AG09309 (cell line): ENCODE measurements at places on chromosomes 2 and 18.
A peak's percentile ranks its signal among the peaks of the same experiment; 100 is the strongest.

DNA sequence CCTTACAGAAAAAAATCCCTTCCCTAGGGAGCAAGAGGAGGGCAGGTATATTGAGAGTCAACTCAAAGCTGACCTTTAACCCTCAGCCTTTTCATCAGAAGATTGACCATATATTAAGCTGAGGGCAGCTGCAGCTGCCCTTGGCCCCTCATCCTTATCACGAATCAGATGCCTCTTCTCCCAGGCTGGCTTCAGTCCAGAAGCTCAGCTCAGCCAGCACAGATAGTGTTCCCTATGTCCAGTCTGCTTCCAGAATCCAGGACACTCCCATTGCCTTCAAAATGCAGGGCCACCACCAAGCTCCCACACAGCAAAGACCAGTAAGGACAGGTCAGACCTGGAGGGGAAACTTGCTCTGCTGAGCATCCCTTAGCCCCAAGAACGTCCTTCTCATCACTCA is 146.1 kb downstream of the BCL11A start:
- no peak for DNase-seq

GRCh38 chr18:79983793-79984192 is 4.6 kb downstream of the TXNL4A start:
- no peak for DNase-seq

DNA sequence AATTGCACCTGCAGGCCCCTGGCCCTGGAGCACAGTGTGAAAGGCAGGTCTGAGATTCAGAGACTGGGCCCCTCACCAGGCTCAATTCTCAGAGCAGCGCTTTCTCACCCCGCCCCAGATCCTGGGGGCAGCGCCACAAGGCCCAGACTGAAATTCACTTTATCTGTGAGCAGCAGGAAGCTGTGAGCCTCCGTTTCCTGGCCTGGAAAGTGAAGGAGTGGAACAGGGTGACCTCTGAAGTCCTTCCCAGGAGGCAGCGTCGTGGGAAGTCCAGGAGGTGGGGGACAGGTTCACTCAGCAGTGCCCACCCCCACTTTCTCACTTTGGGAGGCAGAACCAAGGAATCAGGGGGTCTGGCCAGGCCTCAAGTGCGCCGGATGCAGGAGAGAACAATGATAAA is 235.4 kb downstream of the NDUFA10 start:
- no peak for DNase-seq

DNA sequence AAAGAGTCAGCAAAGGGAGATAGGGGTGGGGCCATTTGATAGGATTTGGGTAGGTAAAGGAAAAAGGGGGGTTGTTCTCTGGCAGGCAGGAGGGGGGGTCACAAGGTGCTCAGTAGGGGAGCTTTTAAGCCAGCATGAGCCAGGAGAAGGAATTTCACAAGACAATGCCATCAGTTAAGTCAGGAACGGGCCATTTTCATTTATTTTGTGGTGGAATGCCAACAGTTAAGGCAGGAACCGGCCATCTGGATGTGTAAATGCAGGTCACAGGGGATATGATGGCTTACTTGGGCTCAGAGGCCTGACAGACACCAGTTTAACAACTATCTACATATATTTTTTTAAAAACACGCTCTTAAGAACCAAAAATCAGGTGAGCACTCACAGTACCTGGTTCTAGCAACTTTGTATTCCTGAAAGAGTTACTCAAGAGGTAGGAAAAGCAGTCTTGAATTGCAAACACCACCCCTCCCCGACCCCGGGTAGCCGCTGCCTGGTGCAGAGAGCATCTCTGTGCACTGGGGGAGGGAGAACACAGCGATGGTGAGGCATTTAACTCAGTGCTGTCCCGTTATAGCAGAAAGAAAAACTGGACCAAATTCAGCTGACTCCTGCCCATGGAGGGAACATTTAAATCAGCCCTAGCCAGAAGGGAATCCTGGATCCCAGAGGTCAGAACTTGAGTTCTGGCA is 414.5 kb upstream of the KLHL29 start:
- DNase-seq, result no peak

GRCh38 chr2:24359129-24360049 is 947 bp downstream of the ITSN2 start:
- no peak for DNase-seq

DNA sequence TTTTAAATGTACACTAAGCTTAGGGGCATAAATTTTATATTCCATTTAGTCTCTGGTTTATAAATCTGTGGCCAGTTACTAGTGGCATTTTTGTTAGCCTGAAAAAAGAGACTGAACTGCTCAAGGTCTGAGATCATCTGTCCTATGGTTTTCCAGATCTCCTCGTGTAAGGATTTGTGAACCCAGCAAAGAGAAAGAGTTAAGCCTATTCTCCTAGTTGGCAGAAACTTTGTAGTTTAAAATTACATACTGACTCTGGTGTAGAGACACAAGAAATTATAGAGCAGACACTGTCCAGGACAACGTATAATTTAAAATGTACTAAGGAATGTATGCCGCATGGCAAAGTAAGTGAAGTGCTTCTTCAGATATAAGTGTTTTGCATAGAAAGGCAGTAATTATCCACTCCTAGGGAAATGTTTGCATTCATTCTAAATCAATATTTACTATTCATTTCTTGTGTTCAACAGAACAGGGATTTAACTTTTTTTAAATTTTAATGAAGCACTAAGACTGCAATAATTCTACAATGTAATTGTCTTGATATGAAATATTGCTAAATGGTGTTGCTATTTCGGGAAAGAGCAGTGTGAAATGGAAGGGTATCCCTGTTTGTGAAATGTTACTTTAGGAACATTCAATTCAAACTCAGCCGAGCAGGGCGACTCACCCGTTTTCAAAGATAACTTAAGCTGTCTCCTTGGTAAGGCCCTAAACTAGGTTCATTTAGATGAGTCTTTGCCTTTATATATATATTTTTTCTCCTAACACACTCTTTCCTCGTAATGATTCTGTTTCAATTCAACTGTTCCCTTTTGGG is 508.4 kb upstream of the ZEB2 start:
- no peak for DNase-seq

DNA sequence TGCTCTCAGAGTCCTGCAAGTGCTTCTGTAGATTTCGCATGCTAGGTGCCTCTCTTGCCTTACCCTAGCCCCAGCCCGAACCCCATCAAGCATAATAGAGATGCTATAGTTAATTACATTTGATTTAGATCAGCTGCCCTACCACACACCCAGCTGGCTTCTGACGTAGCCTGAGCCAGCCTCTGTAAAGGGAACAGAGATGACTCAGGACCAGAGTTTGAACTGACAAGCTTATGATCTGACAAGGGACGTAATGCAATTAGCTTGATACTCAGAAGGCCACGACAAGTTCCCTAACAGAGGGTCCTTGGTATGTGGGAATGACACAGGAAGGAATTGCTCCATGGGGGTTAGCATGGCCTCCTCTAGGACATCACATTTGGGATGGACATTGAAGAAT is 126.6 kb downstream of the LRATD1 start:
- DNase-seq, result no peak

DNA sequence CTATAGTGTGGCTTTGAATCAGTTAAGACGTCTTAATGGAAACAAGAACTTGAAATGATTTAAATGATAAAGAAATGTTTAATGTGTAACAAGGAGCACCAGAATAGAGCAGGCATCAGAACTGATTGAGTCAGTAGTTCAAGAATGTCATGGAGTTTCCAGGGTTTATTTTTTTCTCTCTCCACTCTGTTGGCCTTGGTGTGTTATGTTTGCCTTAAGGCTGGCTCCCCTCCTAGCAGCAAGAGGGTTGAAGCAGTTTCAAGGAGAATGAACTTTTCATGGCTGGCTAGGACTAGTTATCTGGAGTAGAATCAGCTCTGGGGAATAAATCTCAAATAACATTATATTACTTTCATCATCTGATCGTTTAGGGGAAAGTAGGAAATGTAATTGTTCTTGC is 13.4 kb upstream of the GLS start:
- no peak for DNase-seq

DNA sequence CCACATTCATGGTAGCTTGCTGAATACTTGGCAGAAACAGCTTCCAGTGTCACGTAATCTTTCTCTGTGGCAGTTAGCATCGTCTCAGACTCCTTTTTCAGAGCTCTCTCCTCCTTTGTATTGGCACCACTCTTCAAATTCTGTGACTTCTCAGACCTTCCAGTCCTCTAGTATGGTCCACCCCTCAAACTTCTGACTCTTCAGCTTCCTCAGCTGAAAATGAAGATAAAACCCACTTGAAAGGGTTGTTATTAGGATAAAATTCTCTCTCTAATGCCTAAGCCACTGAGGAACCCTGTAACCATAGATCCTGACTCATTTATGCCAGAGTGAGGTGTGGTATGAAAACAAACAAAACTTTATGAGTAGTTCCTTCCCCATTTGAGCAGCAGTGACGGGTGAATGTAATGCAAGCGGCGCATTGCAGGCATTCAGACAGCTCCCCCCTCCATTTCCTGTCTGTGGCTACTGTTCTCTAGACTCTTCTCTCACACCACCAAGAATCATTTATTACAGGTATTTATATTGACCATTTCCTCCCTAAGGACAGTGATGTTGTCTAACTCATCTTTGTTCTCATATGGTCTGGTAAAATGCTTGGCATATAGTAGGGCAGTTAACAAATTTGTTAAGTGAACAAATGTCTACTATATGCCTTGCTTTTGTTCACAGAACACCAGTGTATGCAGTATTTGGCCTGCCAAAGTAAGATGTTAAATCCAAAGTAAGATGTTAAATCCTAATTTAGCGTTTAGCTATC is 35.3 kb downstream of the GALNT1 start:
- DNase-seq, result peak; percentile 74

DNA sequence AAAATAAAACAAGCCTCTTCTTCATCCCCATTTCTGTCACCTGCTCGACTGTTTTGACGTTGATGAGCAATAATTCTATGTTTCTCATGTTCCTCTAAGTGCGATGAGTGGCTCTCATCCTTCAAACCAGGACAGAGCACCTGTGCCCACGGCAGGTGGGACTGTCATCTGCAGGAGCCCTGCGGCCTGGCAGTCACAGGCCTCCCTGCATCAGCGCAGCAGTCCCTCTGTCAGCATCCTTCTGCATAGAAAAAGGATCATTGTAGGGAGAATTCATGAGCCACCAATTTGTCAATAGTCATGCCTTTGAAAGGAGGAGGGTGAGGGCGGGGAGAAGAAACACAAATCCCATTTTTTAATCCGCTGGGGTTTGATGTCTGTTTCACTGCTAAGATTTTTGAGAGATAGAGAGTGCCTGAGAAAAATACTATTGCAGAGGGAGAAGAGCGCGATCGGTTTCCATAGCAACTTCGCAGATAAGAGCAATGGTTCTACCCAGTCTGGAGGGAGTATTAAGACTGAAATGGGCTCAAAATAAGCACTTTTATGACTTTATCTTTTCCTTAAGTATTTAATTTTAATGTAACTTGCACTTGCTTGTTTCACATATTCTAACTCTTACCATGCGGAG is 234.3 kb upstream of the NCKAP5 start:
- no peak for DNase-seq

DNA sequence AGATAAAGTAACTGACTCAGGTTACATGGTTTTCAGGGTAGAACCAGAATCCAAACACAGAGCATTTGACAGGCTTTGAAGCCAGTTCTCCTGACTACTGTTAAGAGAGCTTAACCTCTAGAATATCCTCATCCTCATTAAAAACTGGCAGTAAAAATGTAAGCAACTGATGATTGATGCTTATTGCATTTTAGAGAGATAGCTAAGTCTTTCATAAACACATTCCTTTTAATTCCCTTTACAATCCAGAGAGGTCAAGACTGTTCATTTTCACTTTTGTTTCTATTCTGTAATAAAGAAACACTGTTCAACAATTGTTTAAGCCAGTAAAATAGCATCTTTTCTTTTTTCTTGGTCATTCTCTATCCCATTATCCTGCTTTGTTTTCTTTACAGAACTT is 53.9 kb upstream of the RAB27B start:
- DNase-seq, result peak; percentile 66

DNA sequence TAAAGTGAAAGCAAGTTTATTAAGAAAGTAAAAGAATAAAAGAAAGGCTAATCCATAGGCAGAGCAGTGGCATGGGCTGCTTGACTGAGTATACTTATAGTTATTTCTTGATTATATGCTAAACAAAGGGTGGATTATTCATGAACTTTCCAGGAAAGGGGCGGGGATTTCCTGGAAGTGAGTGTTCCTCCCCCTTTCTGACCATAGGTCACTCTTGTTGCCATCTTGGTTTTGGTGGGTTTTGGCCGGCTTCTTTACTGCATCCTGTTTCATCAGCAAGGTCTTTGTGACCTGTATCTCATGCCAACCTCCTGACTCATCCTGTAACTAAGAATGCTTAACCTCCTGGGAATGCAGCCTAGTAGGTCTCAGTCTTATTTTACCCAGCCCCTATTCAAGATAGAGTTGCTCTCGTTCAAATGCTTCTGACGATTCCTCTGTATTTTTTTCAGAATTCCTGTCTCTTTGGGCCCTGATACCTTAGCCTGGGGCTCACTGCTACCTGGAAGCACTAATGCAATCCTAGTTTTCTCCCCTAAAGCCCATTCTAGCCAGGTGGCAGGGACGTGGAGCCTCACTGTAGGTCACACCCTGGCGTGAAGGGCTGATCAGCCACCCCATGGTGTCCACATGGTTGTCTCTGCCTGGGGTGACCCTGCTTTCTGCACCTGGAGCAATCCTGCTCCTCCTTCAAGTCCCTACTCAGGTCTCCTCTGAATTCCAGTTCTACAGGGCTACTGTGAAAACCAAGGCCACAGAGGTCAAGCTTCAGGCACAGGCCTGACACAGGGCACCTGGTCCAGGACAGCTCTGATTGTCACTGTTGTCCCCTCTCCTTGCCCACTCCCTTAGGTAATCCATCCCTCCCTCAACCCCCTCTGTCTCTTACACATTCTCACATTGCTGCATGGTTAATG is 6.0 kb upstream of the SLC35F6 start:
- DNase-seq, result peak; percentile 97

GRCh38 chr2:37330681-37331080 is 6.0 kb upstream of the PRKD3 start:
- DNase-seq, result no peak

DNA sequence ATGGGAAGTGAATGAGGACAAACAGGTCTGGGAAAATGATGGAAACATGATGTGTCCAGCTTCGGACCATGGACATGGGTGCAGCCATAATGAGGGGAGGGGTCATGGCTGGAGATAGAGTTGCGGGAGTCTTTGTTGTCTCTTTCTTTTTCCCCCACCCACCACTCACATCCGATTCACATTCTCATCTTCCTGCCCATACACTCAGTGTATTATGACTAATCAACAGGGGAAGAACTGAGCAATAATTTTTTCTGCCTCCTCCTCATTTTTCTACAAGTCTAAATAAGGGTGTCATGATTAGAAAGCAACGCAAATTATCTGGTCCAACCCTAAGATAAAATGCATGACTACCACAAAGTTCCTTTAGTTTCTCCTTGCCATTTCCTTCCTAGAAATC is 5.7 kb upstream of the SERPINB2 start:
- no peak for DNase-seq

- no peak for DNase-seq
These were observed 88.8 kb downstream of the C1QL2 start for GRCh38 chr2:119069781-119070180.

GRCh38 chr18:78813156-78813555 is 166.5 kb upstream of the SALL3 start:
- no peak for DNase-seq
